ENCODE measurements at places on chromosomes 2 and 18.

GRCh38 chr2:8684540-8684877 lies 2.7 kb downstream of the ID2 start:
- no peak for DNase-seq

DNA sequence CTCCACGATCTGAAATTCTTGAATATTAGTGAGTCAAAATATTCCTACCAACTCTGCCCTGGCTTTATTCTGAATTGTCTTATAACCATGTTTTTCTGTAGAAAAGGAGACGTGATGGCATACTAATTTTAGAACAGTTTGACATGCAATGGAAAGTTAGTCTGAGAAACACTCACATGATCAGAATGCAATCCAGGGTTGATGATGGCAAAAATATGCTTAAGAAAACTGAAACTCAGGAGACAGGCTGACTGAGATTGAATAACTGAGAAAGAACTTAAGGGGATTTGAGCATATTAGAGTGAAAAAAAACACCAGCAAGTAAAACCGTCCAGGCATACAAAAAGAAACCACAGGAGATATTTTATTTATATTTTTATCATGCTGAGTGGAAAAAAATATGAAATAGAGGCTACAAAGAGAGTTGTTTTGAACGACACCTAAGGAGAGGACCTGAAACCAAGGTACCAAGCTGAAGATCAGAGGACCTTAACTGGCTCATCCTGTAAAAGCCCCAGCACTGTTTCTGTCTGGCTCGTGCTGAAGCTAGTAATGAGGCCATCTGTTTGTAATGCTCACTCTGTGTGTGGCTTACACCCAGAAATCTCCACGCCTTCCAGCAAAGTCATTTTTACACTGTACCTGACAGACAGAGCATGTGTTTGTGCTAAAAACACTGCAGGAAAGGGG lies 437.2 kb upstream of the PKDCC start:
- no peak for DNase-seq

GRCh38 chr2:189802396-189802912 lies 18.2 kb downstream of the PMS1 start:
- DNase-seq = no peak

DNA sequence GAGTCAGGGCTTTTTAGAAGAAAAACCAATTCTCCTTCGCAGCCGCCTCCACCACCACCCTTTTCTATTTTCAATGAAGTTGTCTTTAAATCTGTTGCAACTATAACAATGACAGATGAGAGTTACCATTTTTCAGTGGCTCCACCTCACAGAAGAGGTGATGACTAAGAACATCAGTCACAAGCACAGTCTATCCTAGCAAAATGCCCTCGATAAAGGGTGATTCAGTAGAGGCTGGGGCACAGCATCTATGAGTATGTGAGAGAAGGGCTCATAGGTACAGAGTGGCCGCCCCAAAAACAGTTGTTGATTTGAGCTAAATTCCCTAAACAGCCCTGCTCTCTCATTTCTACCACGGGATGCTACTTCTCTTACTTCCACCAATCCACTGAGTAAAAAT lies 310.8 kb upstream of the MGAT5 start:
- DNase-seq = no peak

- DNase-seq = no peak
Observed at GRCh38 chr2:232319067-232319802, 59.3 kb upstream of the ALPP start.

DNA sequence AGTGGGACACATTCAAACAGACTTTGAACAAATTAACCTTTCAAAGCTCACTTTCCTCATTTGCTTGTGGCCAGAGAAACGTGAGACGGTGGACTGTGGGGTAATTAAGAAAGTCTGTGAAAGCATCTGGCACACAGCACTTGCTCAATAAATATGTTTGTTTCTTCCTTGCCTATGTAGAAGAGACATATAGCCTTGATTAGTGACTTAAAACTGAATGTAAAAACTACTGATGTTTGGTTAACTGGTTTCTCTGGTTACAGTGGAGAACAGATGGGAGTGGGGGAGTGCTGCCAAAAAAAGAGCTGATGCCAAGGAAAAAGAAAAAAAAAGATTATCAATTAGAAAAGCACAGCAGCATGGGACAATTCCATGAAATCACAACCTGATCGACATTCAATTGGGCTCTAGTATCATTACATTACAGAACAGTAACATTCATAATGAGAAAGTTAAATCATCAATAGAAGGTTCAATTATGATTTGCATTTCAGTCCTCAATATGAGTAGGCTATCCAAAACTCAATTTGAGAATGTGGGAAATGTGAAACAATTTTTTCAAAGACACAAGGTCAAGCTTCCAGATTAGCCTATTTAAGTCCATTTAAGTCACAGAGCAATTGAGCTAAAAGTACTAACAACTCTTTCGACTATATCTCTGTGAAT lies 14.7 kb downstream of the CUL3 start:
- no peak for DNase-seq

DNA sequence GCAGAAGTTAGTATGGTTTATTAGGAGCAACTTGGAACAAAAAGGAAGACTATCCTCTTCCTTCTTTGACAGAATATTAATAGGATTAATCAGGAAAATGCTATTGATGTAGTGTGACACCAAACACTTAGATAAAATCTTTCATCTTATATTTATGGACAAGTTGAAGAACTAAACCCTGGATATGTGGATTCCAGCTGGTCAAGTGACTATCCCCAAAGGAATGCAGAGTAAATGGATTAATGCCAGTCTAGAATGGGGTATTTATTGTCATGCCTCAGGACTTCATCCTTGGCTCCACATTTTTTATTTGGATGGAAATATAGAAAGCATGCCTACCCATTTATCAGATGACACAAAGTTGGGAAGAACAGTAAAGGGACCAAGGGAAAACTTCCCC lies 124.0 kb upstream of the TTC39C start:
- DNase-seq = no peak

DNA sequence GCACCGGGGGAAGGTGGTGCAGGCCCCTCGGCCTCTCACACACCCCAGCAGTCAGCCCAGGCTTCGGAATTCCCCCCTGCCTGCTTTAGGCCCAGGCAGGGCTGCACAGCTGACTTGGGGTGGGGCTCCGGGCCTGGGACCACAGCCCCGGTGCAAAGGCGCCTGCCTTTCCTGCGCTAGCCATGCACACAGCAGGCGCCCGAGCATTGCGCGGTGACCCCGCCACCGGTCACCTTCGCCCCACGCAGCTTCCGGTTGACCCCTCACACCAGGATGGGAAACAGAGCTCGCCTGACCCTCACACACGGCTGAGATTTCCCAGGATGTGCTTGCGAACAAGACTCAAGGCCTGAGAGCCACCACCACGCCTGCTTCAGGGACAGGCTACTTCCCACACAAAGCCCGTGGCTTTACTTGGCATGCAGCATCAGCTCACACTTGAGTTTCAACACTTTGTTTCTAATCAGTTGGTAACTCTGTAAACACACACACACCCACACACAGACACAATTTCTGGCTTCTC lies 46.0 kb downstream of the SLC66A2 start:
- no peak for DNase-seq

GRCh38 chr2:105827351-105828096 lies 82.8 kb downstream of the NCK2 start:
- DNase-seq = no peak

GRCh38 chr2:109253217-109253616 lies 124.2 kb downstream of the SH3RF3 start:
- DNase-seq = no peak

- no peak for DNase-seq
Observed at GRCh38 chr2:126664234-126664633, 8.3 kb downstream of the GYPC start.

DNA sequence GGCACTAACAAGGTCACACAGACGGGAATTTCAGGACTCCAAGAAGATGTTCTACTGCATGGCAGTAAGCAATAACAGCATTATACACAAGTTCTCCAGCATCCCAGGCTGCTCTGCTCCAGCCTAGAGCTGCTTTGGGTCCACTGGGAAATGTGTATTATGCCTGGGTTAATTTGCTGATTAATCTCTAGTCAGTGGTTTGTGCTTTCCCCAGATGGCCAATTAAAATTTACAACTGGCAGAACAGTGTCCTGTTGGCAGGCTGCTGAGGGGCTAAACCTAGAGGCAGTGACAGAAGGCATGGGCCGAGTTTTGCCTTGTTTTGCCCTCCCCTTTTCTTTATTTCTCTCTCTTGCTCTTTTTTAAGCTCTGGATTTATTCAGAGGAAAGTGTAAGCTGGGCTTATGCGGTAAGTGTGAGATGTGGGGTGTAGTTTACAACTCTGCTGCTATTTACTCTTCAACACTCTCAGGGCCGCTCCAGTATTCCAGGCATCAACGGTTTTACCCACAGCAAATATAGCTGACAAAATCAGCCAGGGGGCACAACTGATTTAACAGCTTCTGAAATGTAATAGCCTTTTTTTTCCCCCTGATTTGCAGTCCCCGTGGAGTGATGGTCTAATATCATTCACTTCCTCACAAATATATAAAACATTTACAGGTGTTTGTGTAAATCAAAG lies 348.0 kb downstream of the GPD2 start:
- DNase-seq = no peak

- no peak for DNase-seq
Observed at GRCh38 chr2:185658750-185659149, 79.9 kb upstream of the FSIP2 start.

All from memory B cell (primary cell).